MM.1S (cell line): ENCODE measurements at places on chromosomes 13 and 19.

DNA sequence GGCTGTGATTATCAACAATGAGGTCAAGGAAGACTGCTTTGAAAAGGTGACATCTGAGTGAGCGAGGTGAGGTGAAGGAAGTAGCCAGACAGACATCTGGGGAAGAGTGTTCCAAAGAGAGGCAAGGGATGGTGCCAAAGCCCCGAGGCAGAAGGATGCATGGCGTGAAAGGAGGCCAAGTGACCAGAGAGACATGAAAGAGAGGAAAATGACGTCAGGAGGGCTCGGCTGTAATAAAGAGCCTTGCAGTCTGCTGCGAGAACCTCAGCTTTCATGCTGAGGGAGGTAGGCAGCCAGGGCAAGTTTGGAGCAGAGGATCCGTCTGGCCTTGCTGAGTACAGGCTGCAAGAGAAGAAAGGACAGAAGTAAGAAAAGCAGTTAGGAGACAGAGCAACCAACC is 50.8 kb downstream of the FOXO1 start:
- DNase-seq = no peak

DNA sequence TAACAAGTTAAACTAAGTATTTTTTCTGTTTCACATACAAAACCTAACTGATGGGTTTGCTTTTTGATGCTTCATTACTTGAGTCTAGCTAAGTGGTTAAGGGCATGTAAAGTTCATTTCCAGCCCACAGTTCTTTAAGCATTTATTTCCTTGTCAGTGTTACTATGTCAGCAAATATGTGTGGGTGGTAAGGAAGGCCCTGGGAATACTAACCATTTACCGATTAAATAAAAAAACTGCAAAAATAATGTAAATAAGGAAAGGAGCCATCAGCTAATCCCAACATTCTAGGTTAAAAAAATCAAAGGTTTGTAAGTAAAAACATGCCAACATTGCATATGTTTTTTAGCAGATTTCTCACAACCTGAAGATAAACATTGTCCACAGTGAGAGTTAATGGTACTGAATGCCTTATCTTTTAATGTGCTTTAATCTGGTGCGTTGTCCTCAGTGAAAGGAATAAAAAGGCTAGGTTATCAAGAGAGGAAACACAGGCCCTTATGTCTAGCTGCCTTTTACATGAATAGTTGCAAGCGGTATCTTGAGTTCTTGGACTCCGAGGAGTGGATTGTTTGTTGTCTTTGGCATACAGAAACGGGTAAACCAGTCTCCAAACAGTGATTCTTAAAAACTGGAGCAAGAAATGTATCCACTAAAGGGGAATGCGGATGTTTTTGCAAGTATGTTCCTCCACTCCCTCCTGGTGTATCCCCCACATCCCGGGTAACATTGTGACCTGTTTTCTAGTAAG is 949.6 kb upstream of the SLC10A2 start:
- no peak for DNase-seq

DNA sequence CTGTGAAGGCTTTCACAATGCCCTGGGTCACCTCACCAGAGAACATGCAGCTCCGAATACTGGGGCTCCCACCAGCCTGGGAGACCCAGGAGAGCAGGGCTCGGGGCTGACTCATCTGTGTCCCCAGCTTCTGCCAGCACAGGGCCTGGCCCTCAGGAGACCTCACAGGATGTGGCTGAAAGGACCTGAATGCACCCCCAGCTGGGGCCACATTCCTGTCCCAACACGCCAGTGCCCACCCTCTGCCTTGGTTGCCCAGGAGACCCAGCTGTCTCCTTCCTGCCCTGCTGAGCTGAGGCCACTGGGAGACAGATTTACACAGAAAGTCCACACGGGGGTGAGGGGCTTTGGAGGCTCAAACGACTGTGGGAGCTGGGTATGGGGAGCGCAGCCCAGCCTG is 11.9 kb downstream of the BCAT2 start:
- DNase-seq = no peak

DNA sequence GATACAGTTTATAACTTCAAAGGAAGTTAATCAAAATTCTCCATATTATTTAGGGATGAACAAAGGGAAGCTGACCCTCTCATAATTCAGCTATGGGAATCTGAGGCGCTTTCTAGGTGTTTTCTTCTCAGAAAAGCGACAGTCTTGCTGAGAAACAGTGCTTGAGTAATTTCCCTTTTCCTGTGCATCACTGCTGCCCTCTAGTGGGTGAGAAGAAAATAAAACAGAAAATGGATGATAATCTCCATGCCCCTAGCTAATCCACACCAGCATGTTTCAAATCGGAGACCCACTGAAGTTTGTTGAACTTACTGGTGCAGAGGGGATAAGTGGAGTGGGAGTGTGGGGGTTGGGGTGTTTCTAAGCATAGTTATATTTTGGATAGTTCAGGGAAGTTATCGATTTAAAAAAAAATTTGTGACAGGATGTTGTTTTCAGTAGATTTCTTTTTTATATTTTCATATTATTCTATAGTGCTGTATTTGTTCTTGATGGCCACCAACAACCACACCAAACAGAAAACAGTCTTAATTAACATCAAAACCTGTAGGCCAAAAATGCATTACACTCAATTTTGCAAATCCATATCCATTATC is 21.4 kb downstream of the LCP1 start:
- no peak for DNase-seq

- no peak for DNase-seq
Measured at GRCh38 chr19:8550070-8550469, 27.2 kb downstream of the MYO1F start.

- no peak for DNase-seq
Measured at GRCh38 chr19:16069813-16070365, 6.4 kb upstream of the TPM4 start.

- DNase-seq = no peak
Measured at GRCh38 chr13:78709028-78709427, 50.1 kb upstream of the OBI1 start.

GRCh38 chr13:77579959-77580358 is 44.5 kb downstream of the SCEL start:
- DNase-seq = no peak

DNA sequence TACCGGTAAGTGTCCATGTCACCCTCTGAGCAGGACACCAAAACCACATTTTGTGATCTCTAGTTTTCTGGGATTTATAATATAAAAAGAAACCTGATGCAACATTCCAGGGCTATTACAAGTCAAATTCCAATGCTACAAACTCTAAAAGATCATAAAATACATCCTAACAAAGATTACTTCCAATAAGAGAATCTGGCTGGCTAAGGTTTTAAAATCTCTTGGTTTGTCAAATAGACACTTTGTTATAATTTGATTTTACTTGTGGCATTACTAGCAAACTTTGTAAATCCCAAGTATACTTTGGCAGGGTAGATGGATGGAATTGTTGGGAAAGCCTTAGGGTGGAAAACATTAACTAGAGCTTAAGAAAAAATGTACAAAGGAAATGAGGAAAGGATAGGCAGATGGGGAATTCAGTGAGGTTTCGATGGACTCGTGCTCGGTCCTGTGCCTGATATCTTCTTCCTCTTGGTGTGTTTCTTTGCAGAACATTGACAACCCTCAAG is 74.0 kb upstream of the POMP start:
- DNase-seq = no peak

GRCh38 chr19:21321134-21321533 is 8.1 kb downstream of the ZNF708 start:
- no peak for DNase-seq

DNA sequence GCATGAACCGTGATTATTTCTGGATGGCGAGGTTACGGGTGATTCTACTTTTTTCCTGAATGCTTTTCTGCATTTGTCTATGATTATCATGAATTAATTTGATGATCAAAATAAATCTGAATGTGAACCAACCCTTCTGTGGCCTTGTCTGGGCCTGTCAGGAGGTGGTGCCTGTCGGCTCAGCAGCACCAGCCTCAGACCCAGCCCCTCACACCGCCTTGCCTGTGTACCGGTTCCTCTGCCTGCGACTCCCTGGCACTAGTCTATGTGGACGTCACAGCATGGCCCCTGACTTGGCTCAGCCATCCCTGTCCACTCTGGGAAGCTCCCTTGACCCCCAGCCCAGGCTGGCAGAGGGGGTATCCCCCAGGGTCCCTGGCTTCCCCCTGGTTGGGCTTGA is 15.5 kb upstream of the RABAC1 start:
- DNase-seq = no peak

DNA sequence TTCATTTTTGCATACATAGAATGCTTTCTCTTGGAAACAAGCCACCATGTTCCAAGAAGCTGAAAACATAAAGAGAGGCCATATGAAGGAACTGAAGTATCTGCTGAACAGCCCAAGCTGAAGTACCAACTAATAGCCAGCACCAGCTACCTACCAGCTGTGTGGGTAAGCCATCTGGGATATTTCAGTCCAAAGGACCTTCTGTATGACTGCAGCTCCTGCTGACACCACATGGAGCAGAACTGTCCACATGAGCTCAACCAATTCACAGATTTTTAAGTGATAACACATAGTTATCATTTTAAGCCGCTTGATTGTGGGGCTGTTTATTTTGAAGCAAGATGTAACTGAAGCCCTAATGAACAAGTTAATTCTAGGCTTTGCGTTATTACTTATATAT is 621.1 kb upstream of the KLHL1 start:
- DNase-seq = no peak

DNA sequence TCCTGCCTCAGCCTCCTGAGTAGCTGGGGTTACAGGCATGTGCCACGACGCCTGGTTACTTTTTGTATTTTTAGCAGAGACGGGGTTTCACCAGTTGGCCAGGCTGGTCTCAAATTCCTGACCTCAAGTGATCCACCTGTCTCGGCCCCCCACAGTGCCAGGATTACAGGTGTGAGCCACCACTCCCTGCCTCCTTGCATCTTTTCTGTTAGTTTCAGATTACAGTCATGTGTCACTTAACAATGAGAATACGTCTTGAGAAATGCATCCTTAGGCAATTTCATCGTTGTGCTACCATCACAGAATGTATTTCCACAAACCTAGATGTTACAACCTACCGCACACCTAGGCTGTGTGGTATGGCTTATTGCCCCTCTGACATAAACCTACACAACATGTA is 180.4 kb downstream of the TM9SF2 start:
- no peak for DNase-seq

DNA sequence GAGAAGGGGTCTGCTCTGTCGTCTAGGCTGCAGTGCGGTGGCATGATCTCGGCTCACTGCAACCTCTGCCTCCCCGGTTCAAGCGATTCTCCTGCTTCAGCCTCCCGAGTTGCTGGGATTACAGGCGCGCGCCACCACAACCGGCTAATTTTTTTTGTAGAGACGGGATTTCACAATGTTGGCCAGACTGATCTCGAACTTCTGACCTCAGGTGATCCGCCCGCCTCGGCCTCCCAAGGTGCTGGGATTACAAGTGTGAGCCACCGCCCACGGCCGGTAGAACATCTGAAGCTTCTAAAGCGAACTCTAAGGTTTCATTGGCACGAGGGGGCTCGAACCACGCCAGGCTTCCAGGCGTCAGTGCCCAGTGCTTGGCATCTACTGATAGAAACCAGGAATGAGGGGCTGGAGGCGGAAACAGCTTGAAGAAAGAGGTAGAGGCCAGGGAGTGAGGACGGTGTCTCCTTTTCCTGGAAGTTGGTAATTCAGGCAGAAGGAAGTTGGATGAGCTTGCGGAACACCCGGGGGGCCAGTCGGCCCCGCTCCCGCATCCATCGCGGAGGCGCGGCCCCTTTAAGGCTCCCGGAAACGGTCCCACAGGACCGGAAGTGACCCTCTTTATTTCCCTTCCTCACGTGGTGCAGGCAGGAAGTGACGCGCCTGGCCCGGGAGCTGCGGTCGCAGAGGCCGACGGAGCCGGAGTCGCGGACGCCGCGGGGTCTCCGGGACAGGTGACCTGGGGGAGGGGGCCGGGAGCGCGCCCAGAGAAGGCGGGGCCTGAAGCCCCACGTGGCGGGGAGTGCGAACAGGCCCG is at the start of gene CCDC9:
CCDC9 (plus strand) TSS at position 647 of the 814 bp plus-strand sequence. CDS start 1,876 bp downstream, outside the sequence.
- peak; percentile 97 for DNase-seq

DNA sequence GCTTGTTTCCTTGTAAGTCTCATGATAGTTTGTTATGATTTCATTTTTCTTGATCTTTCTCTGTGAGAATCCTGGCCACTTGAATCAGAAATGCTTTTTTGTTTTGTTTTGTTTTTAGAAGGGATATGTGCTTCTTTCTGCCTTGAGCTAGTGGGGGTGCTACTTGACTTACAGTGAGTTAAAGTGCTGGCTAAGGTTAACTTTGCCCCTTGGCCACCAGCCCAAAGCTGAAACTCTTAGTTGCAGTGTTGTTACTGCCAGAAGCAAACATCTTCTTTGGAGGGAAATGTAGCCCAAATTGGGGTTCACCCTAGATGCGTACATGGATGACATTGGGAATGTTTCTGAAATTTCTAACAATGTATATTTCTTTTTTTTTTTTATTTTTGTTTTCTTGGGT is 57.4 kb downstream of the TDRD3 start:
- DNase-seq = no peak

DNA sequence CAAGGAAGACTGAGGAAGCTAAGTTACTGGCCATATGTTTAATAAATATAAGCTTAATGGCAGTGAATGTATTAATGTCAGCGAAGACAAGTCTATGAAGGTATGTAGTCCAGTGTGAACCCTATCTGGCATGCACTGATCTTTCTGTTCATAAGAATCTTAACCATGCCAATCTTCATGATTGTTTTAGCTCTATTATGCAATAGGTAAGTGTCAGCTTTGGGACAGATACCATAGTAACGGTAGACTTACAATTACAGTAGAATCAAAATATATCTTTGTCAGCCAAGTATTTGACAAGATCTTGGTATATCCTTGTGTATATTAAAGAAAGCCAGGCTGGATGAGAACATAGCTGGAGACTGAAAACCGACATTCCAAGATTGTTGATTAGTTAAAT is 428.5 kb downstream of the SPRY2 start:
- no peak for DNase-seq

- no peak for DNase-seq
Measured at GRCh38 chr13:99792079-99792921, 179.3 kb downstream of the ZIC5 start.

DNA sequence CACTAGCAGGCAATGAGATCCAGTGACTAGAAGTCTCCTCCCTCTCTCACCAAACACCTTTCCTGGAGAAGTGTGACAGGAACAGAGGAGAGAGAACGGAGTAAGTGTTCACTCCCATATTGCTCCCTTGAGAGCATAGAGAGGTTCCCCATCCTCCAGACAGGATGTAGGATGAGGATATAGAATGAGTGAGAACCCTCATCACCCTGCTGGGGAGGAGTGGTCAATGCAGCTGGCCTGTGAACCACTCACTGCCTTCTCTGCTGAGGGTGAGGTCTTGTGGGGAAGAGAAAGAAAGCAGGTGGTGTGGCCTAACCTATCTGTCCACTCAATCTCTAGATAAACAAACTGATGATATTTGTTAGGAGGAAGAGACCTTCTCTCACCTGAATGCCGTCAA is 386.6 kb downstream of the PCDH20 start:
- DNase-seq = no peak
